ENCODE measurements at places on chromosomes 5 and 9.

DNA sequence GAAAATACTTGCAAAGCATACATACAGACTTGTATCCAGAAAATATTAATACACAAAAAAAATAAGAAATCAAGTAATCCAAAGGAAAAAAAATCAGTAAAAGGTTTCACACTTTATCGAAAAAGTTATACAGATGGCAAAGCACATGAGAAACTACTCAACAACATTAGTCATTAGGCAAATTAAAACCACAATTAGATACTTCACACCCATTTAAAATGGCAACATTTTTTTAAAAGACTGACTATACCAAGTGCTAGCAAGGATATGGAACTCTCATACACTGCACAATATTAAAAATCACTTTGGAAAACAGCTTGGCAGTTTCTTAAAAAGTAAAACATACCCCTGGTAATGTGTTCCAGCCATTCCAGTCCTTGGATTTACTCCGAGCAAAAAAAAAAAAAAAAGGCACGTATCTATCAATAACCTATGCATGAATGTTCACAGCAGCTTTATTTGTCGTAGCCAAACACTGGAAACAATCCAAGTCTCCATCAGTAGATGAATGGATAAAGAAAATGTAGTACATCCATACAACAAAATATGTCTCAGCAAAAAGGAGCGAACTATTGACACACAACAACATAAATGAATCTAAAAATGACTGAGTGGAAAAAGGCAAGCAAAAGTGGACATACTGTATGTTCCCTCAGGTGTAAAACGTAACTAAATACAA lies 66.0 kb downstream of the GNAQ start:
- no peak for DNase-seq

DNA sequence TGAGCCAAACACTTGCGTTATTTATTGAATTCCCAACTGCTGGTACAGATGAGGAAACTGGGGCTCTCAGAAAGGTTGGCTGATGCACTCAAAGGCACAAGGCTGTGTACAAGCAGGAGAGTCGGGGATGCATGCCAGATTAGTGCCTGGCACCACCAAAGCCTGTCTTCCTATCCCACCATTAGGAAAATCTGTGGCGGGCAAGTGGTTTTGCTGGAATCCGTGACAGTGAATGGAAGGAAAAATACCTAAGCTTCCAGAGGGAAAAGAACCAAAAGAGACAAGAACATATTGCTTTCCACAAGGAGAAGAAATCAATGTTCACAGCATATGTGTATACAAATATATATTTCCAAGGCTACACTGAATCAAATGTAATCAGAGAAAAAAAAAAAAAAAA lies 51.1 kb downstream of the PSMB7 start:
- DNase-seq: no peak

GRCh38 chr5:99061711-99062110 lies 132.9 kb upstream of the CHD1 start:
- no peak for DNase-seq

DNA sequence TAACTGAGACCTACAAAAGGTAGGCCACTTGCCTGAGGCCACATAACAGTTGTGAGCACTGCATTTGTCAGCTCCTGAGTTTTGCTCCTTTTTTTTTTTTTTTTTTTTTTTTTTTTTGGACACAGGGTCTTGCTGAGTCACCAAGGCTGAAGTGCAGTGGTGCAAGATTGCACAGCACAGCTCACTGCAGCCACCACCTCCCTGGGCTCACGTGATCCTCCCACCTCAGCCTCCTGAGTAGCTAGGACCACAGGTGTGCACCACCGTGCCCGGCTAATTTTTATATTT lies 37.1 kb downstream of the LAMC3 start:
- no peak for DNase-seq

DNA sequence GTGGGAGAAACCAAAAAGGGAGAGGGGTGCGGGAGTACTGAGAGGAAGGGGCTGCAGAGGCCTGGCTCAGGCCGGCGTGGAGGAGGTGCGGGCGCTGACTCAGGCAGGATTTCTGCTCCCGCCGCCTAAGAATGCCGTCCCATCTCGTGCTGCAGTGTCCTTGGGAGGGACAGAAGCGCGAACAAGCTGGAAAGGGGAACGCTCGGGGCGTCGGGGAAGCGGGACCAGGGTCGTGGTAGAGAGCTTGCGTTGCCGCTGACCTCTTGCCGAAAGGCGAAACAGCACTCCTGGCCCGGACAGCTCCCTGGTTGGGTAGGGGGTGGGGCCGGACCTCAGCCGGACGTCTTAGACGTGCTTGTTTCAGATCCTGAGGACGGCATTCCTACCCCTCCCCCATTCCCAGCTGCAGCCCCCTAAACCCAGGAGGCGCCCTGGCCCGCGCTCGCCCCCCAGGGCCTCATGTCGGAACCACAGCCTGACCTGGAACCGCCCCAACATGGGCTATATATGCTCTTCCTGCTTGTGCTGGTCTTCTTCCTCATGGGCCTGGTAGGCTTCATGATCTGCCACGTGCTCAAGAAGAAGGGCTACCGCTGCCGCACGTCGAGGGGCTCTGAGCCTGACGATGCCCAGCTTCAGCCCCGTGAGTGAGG lies 1.1 kb downstream of the RELL2 start:
- peak; percentile 60 for DNase-seq

- no peak for DNase-seq
These were observed 21.5 kb downstream of the OBP2B start for GRCh38 chr9:133187561-133188005.

DNA sequence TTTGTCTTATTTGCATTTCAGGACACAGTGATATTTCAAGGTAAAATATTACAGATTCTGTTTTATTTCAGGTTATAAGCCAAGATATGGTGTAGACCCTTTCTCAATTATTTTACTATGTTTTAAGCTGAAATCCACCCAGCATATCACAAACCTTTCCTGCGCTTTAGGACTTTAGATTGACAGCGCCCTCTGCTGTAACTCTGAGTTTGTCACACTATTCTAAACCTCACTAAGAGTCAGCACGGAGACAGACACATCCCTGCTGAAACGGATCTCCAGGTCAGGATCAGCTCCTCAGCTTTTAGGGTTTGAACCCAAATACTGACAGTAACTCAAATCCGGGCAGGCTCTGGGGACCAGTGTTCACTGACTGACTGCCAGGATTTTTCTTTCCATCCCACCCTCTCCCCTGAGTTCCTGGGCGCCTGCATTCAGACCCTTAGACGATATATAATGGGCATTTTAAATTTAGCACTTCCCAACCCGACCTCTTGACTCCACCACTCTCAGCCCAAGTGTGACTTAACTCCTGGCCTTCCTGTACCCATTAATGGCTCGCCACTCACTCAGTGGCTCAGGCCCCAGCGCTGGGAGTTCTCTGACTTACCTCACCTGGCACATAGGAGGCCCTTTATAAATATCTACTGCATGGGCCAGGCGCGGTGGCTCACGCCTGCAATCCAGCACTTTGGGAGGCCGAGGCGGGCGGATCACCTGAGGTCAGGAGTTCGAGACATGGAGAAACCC lies 33.5 kb downstream of the TLX3 start:
- peak; percentile 19 for DNase-seq

- DNase-seq: no peak
These were observed 46.0 kb downstream of the CRB2 start for GRCh38 chr9:123401879-123402513.

- DNase-seq: no peak
These were observed 177.3 kb downstream of the IRX2 start for GRCh38 chr5:2574155-2574554.

- DNase-seq: no peak
These were observed 48.6 kb downstream of the UGCG start for GRCh38 chr9:111945216-111945615.

GRCh38 chr5:102749416-102750030 lies 5.6 kb upstream of the PAM start:
- no peak for DNase-seq

DNA sequence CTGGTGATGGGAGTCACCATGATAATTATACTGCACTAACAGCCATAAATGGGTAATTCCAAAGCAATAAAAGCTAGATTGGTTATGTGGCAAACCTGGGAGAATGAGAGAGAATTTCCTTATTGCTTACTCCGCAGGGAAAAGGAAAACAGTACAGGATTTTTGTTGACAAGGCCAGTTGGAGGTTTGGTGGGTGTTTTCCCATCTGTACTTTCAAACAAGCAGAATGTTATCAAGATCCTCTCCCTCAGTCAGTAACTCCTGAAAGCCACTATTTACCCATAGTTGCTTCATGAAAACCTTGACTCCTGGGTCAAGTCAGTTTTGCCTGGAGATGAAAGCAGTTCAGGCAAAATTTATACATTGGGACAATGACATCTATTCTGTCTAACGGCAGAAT lies 26.4 kb downstream of the IL9 start:
- no peak for DNase-seq

DNA sequence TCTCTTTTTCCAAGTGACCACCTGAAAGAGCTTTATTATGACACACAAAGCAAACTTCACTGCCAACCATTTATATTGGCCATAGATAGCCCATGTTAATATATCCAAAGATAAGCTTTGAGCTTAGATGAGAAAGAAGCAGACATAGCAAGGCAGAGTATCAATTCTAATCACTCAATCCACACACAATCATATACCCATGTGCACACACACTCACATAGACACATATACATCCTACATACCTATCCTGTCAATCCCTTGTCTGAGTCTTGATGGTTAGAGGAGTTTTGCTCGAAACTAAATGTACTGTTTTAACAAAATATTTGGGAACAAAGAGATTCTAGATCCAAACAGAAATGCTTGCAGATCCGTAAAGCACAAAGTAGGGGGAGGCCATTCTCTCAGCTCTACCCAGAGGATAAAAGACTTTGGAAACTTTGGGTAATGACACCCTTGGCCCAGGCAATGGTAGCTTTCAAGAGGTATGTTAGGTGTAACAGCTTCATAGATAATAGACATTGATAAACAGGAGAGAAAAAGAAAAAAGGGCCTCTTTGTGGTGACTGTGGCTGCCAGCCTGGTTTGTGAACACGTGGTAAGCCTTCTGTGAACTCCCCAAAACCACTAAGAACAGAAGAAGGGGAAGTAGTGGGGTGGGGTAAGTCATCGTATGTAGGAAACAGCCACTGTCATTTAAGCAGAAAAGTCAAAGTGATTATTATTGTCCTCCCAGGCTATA lies 121.6 kb downstream of the TLR4 start:
- DNase-seq: peak; percentile 61

DNA sequence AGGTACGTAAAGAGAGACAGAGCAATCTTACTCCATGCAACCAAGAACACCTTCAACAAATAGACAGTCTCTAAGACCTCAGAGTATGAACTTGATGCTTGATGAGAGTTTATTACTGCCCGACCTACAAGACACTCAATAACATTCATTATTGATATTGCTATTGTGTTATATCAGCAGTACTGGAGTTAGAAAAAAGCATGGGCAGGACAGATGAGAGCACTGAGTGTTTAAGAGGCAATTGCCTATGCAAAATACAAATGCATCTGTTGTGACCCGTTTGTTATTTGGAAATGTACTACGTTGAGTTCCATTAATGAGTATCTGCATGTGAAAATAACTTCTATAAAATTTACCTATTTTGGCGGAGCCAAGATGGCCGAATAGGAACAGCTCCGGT lies 8.1 kb upstream of the MARCOL start:
- DNase-seq: no peak

DNA sequence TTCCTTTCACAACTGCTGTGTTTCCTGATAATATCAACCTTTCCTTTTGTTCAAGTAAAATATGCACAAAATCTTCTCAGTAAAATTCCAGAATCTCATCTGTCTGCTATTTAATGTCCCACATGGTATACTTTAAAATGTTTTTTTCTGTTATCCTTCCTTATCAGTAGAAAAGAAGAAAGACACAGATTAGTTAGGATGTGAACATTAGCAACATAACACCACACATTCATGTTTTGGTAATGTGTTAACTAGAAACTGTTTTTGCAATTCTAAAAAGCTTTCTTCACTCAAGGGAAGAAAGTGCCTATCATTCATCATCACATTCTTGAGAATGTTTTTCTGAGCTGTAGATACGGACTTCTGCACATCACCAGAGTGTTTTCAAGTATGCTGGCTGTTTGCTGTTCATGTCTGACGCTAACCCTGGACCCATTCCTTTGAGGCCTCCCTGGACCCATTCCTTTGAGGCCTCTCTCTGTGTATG lies 10.5 kb upstream of the ARSB start:
- no peak for DNase-seq

DNA sequence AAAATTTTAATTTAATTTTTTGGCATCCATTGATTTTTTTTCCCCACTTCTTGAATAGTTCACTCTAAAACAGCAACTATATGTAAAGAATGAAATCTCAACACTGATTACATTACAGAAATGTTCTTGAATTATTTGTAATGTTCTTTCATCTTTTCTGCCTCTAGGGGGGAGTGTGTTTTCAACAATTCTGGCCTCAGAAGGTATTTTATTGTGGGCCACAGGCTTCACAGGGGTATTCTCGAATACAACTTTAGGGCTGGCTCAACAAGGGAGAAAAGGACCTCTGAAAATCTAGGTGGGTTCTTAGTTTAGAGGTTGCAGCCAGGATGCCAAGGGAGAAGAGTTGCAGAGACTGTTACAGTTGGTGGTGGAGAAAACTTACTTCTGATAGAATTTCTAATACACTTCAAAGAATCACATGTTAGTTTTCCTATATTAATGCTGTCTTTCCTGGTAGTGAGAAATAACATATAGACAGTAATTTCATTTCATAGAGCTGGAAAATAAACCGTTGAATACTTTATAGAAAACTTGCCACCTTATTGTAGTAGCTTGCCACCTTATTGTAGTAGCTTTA lies 3.6 kb upstream of the NPR3 start:
- DNase-seq: no peak

DNA sequence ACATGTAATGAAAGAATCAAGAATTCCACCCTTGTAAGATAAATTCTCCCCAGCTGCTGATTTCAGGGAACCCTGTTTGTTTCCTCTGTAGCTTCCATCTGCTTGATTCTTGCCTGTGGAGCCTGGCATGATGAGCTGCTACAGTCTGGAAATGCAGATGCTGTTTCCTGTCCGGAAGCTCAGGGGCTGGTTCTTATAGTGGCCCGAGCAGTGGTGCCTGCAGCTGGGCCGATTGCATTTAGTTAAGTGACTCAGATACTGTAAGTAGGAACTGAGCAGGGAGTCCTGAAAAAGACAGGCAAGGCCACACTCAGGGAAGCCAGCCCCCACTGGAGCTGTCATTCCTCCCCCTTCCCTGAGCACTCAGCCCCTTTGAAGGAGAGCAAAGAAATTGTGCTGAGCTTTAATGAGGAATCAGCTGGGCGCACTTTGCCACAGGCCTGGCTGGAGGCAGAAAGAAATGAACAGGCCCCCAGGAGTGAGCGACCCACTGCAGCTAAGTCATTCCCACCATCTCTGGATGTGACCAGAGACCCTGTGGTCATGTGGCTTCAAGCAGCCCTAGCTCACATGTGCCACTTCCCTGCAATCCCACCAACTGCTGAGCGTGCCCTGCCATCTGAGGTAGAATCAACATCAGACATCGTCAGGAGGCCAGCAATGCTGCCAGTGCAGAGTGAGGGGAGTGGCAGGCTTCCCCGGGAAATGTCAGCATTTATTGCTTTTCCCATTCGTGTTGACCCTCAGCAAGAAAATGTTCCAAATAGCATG lies 206.0 kb upstream of the WWC1 start:
- DNase-seq: no peak

DNA sequence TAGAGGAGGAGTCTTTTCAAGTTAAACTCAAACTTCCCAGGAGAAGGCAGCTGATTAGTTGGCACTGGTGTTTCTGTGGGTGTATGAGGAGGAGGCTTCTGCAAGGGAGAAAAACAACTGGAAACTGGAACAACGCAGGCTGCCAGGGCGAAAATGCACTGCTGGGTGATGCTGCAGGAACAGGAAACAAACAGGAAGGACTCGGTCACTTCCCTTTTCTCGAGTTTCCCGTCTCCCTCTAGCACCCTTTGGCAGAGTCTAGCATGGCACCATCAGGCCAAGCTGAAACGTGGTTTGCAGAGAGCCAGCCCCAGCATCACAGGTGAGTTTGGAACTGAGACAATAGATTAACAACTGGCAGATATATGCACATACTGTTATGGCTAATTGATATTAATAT lies 77.5 kb upstream of the CAST start:
- no peak for DNase-seq
